ENCODE measurements at places on chromosomes 5 and 9. TPM values are rescaled to one million over a fixed set of nuclear protein-coding genes. Genes with fewer than 3 reads are reported as not detected.

GRCh38 chr9:93577078-93577974 lies 942 bp downstream of the PHF2 start:
- no peaks in the 10 kb centered on the region for H3K36me3 ChIP-seq
- DNase-seq, result peak; percentile 42
- H3K27me3 ChIP-seq, result no peaks in the 10 kb centered on the region
- peaks cover 21% of the 10 kb centered on the region for H3K4me1 ChIP-seq
- peak overlapping the region; percentile 79 for H3K4me3 ChIP-seq

GRCh38 chr9:121399883-121400607 lies 30.0 kb upstream of the STOM start:
- peak overlapping the region; percentile 72 for H3K27ac ChIP-seq
- no peaks in the 10 kb centered on the region for H3K27me3 ChIP-seq
- no peaks in the 10 kb centered on the region for H3K36me3 ChIP-seq
- H3K4me3 ChIP-seq, result no peak overlapping the region

DNA sequence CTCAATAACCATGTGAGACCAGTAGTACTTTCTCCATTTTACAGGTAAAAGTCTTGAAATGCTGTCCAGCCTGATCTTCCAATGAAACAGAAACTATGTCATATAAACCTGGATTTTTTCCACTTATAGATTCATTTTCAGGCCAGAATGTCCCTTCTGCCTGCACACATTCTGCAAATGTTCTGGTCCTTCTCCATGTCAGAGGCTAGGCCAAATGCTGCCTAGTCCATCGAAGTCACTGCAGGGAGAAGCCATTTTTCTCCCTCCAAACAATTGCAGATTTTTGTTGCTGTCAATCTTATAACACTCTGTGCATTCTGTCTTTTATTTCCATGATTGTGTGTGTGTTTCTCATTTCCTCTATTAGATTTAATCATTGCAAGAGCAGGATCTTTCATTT lies 59.4 kb downstream of the ALDH1A1 start:
- no peaks in the 10 kb centered on the region for H3K27me3 ChIP-seq
- no peak overlapping the region for H3K27ac ChIP-seq
- no peaks in the 10 kb centered on the region for H3K36me3 ChIP-seq
- no peak overlapping the region for H3K4me3 ChIP-seq
- no peak for DNase-seq

GRCh38 chr5:170287532-170287931 lies 10.0 kb downstream of the LCP2 start:
- H3K36me3 ChIP-seq, result no peaks in the 10 kb centered on the region
- no peak for DNase-seq

DNA sequence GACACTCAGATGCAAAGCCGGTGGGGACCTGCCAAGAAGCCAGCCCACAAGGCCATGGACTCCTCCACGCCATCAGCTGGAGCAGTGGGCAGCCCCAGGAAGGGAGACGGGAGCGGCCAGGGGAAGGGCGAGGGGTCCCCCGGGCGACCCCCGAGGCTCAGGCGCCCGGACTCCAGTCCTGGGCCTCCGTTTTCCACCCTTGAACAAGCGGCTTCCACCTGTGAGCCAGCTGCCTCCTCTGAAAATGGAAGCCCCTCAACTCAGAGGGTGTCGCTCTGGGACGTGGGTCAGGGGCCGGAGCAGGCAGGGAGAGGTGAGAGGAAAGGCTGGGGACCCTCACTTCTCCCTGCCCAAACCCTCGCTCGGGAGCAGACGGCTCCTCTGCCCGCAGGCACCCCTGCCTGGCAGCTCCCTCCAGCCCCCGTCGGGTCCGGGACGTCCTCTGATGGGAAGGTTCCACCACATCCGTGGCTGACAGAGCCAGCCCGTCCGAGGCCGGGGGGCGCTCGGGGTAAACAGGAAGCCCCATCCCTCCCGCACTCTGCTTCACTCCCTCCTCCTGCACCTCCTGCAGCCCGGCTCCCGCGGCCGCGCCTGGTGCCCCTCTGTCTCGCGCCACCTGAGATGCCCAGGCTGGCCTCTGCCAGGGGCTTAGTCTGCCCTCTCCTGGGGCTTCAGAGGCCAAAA lies 3.7 kb upstream of the EGFL7 start:
- no peaks in the 10 kb centered on the region for H3K4me1 ChIP-seq
- no peaks in the 10 kb centered on the region for H3K36me3 ChIP-seq
- H3K27me3 ChIP-seq, result peaks cover 53% of the 10 kb centered on the region
- DNase-seq, result no peak
- no peak overlapping the region for H3K4me3 ChIP-seq
- no peak overlapping the region for H3K27ac ChIP-seq

PCDHGC4 gene
- total RNA-seq, result 0.22 TPM

DNA sequence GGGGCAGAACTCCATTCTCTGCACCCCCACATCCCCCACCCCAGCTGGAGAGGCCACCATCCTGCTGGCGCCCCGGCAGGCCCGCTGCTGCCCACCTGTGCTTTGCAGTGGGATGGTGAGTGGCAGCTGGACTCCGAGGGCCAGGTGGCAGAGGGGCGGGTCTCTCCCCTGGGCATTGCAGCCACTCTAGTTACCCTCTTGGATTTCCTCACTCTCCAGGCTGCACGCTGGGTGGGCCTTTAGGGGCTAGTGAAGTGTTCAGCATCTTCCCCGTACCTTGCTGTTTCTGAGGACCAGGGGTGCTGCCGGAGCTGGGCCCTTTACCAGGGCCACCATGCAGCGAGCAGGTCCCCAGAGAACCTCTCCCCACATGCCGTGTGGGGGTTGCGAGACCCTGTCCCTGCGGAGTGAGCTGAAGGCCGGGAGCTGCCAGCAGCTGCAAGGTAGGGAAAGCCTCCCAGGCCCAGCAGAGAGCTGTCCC lies 88.4 kb upstream of the SH3PXD2B start:
- DNase-seq, result no peak
- no peaks in the 10 kb centered on the region for H3K4me1 ChIP-seq
- H3K27me3 ChIP-seq, result peaks cover 3% of the 10 kb centered on the region
- H3K36me3 ChIP-seq, result no peaks in the 10 kb centered on the region
- H3K4me3 ChIP-seq, result no peak overlapping the region
- no peak overlapping the region for H3K27ac ChIP-seq

FOXD4L6 gene
- not detected for total RNA-seq

DNA sequence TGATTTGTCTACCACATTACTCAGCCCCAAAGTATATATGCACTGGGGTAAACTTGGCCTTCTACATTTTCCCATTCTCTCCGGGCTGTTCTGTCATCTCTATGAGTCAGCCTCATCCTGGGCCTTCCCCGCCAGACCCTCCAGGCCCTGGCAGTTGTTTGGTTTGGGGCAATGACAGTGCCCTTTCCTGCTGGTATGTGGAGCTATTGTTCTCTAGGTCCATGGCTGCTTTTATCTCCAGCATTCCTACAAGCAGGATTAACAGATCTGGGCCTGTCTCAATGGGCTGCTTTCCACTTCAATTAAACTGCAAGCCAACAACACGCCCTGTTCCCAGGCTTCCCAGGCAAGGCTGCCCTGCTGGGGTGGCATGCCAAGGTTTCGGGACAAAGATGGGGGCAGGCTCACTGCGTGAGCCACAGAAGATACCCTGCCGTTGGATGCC lies 136.4 kb downstream of the SLIT3 start:
- DNase-seq, result peak; percentile 99
- H3K27ac ChIP-seq, result peak overlapping the region; percentile 83
- no peaks in the 10 kb centered on the region for H3K27me3 ChIP-seq
- no peak overlapping the region for H3K4me3 ChIP-seq
- no peaks in the 10 kb centered on the region for H3K36me3 ChIP-seq
- H3K4me1 ChIP-seq, result peaks cover 55% of the 10 kb centered on the region

LCP2 gene
- 0.03 TPM for total RNA-seq

GRCh38 chr9:131072871-131073237 lies 23.5 kb upstream of the AIF1L start:
- no peak for DNase-seq
- H3K27ac ChIP-seq, result no peak overlapping the region
- no peak overlapping the region for H3K4me3 ChIP-seq

GRCh38 chr9:101486693-101487442 lies 46.8 kb upstream of the RNF20 start:
- H3K27ac ChIP-seq, result peak overlapping the region; percentile 63
- peak; percentile 65 for DNase-seq
- peaks cover 8% of the 10 kb centered on the region for H3K36me3 ChIP-seq

- no peak overlapping the region for H3K27ac ChIP-seq
- DNase-seq, result no peak
- H3K4me3 ChIP-seq, result no peak overlapping the region
- H3K36me3 ChIP-seq, result no peaks in the 10 kb centered on the region
- no peaks in the 10 kb centered on the region for H3K4me1 ChIP-seq
Observed at GRCh38 chr5:19713740-19714139, 274.3 kb downstream of the CDH18 start.

SLC45A2 gene
- total RNA-seq, result not detected

TMEM171 gene
- 4.5 TPM for total RNA-seq

DNA sequence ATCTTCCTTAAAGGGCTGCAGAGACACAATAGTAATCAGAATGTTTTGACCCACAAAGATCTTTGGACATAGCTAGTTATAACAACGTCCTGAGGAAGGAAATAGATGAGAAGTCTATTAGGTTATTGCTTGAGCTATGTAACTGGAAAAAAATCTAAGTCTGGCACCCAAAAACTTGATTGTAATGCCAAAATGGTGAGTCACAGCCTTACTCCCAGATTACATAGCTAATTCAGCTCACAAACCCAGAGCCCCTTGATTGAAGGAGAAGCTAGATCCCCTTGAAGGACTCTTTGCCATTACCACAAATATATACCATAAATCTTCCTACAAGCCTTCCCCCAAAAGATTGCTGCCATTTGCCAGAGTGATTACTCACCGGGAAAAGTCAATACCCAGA lies 341.8 kb upstream of the KIF2A start:
- H3K27ac ChIP-seq, result no peak overlapping the region
- H3K4me3 ChIP-seq, result no peak overlapping the region
- H3K4me1 ChIP-seq, result peaks cover 17% of the 10 kb centered on the region
- DNase-seq, result no peak
- no peaks in the 10 kb centered on the region for H3K27me3 ChIP-seq

GRCh38 chr5:43123887-43124286 lies 3.2 kb downstream of the ZNF131 start:
- no peaks in the 10 kb centered on the region for H3K27me3 ChIP-seq
- H3K36me3 ChIP-seq, result peaks cover 57% of the 10 kb centered on the region
- DNase-seq, result no peak
- H3K27ac ChIP-seq, result no peak overlapping the region
- peaks cover 14% of the 10 kb centered on the region for H3K4me1 ChIP-seq

Data from SJSA1 (cell line).